SK-N-SH (cell line): ENCODE measurements at places on chromosomes 3 and 15.
A peak's percentile ranks its signal among the peaks of the same experiment; 100 is the strongest.

GRCh38 chr3:63349583-63350573, 71.8 kb downstream of the SYNPR start:
- DNase-seq: peak; percentile 45

GRCh38 chr15:33757516-33758232, 210.6 kb upstream of the CHRM5 start:
- DNase-seq: no peak

GRCh38 chr15:94791510-94791909, 560.1 kb downstream of the MCTP2 start:
- DNase-seq: no peak

- DNase-seq: no peak
These were observed 19.5 kb downstream of the DNAJB11 start for GRCh38 chr3:186589856-186590579.

GRCh38 chr3:106745344-106746168, 631.7 kb upstream of the CCDC54 start:
- DNase-seq: no peak

- no peak for DNase-seq
These were observed 11.2 kb downstream of the TSC22D2 start for GRCh38 chr3:150419076-150419868.

DNA sequence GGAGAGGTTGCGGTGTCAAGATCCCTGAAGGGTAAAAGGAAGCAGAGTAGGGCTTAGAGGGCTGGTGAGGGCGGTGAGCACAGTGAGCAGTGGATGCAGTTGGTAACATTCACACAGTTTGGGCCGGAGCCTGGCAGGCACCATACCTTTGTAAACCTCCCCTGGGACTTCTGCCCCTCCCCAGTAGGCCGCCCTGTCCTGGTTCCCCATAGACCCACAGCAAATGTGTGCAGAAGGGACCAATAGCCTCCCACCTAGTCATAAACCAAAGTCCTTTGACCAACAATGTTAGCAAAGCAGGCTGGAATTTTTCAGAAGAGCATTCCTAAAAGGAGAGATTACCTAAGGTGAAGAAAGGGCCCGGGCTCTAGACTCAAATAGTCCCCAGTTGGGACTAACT, 1.7 kb upstream of the PHGR1 start:
- no peak for DNase-seq

- DNase-seq: no peak
These were observed 670 bp upstream of the CBLB start for GRCh38 chr3:105869531-105869833.

DNA sequence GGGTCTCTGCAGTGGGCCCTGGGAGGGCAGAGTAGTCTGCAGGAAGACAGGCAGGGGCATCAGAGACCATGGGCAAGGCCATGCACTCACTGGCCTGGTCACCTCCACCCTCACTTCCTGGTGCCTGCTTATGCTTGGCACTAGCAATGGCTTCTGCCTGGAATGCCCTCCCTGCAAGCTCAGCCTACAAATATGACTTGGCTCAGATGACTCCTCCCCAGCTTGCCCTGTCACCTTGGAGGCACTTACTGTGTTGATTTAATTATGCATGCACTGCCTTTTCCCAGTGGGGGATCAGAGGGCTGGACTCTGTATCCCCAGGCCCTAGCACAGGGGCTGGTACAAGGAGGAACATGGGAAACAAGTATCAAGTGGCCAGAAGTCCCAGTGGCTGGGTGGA, 7.8 kb downstream of the C3orf18 start:
- DNase-seq: no peak

GRCh38 chr3:16432714-16433113, 80.8 kb downstream of the RFTN1 start:
- no peak for DNase-seq

GRCh38 chr15:64622410-64623260, 152.8 kb downstream of the RBPMS2 start:
- DNase-seq: no peak

DNA sequence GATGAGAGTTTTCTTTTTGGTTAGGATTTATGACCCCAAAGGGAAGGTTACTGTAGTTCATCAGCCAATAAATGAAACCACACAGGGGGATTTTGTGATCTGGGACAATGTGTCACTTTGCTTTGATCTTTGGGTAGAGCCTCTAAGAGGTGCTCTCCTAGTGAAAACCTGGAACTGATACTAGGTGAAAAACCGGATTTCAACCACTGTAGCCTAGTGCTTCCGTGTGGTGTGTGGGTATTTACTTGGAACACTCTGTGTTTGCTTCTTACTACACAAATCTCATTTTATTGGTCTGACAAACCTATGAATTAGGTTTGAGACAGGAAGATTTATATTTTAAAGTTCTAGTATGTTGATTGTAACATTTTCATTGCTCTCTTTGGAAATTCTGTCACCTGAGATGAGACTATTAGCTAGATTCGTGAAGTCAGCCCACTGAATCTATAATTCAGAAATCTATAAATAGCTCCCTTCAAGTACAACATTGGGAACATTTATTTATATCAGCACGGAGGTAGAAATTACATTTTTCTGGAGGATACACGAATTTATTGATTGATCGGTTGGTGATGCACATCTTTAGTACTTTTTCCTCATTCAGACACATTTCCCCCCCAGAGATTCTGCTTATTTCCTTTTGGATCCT, 119.8 kb downstream of the AKAP13 start:
- DNase-seq: no peak

DNA sequence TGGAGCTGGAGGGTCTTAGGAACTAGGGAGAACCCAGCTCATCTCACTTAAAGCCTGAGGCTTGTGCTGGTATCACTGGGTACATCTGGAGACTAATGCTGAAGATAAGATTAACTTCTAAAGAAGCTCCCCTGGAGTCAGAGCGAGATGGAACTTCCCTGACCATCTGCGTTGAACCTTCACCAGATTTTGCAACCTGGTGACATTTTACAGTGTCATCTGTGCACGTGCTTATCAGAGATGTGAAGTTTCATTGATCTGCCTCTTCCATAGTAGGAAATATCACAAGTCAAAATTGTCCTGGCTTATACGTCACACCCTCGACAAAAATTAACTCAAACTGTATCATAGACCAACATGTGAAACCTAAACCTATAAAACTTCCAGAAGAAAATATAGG, 395.5 kb downstream of the SHQ1 start:
- DNase-seq: no peak

DNA sequence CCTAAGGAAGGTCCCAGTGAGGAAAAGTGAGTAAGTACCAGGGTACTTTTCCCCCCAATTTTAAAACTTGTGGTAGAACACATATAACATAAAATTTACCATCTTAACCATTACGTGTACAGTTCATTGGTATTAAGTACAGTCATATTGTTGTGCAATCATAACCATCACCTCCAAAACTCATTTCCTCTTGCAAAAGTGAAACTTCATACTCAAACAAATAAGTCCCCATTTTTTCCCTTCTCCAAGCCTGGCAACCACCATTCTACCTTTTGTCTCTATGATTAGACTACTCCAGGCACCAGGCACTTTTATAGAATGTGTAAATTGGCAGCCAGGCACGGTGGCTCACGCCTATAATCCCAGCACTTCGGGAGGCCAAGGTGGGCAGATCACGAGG, 12.2 kb downstream of the PRC1 start:
- DNase-seq: no peak
